ENCODE measurements at places on chromosomes 3 and 15.

DNA sequence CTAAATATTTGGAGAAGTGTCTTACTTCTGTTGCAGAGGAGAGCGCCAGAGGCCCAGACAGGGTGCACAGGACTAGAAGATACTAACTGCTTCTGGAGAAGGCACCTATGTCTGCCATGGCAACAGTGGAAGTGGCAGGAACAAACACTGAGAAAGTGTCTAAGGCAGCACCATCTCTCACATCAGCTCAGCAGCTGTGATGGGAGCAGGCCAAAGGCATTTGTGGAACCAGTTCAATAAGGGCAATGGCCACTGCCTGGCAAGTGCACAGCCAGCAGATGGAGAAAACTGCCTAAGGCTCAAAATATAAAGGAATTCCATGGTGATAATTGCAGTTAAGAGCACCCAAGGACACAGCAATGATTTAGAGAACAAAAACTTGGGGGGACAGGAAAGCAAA, 563.0 kb upstream of the CCDC54 start:
- DNase-seq: no peak

DNA sequence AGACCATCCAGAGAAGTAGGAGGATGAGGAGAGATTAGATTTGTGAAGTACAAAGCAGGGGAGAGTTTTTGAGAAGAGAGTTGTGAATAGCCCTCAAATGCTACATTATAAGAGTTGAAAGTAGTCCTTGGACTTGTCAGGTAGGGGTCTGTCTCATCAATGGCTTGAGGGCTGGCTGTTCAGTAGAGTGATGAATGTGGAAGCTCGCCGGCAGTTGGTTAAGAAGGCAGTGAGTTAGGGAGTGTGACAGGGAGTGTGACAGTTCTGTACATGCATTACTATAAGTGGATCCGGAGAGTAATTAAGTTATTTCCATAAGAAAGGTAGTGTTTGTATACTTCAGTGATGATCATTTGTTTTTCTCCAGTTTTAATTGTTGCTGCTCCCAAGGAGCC, 32.5 kb downstream of the SLMAP start:
- DNase-seq: no peak

DNA sequence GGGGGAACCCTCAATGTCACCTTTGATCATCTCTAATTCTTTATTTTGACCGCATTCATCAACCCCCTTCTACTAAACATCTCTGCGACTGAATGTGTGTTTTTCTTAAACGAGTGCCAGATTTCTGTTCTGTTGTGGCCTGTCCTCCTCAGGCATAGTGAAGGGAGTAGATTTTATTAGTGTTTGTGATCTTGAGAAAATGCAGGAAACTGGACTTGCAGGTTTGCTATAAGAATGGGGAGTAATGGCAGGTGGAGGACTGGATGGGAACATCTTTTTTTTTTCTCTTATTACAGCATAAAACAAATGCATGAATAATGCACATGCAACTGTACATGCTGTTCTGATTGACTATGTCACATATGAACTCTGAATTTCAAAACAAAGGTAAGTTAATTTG, 59.3 kb downstream of the ADAMTSL3 start:
- no peak for DNase-seq

DNA sequence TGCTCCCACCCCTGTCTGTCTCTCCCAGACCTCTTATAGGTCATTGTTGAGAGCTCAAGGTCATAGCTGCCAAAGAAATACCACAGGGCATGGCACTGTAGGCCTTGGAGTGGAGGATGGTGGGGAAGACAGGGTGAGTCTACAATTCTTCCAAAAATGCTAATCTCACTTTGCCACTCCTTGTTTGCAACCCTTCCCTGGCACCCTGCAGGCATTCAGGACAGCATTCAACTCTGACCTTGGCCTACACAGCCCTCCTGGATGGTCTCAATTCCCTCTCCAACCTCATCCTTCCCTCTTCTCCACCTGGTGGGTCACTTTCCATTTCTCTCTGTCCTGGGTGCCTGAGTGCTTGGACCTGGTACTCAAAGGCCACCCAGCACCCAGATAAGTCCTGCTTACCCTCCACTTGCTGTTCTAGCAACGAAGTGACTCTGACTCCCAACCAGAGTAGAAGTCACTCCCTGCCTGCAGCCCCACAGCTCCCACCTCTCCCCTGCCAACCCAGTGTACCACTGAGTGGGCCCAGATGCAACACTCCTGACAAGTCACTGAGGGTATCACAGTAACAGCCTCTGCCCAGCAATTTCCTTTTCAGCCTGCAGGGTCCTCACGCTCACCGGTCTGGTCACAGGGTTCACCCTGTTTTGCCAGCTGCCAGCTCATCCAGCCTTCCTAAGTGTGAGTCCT, 36.6 kb downstream of the AMOTL2 start:
- DNase-seq: no peak

DNA sequence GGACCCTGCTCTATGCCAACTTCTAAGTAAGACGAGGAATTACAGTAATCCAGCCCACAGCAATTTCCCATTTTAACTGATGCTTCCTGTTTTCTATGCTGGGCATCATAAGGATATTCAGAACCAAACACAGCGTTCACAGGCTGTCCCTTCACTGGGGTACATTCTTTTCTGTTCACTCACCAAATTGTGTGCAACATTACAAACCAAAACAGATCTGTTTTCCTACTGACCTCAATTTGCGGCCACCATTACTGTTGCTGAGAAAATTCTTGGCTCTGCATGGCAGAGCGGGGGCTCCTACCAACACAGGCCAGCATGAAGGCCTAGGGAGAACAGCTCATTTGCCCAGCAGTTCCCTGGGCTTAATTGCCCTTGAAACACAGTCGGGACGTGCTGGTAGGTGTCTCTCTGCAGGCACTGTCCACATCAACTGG, 76.5 kb downstream of the MYO1E start:
- DNase-seq: no peak

DNA sequence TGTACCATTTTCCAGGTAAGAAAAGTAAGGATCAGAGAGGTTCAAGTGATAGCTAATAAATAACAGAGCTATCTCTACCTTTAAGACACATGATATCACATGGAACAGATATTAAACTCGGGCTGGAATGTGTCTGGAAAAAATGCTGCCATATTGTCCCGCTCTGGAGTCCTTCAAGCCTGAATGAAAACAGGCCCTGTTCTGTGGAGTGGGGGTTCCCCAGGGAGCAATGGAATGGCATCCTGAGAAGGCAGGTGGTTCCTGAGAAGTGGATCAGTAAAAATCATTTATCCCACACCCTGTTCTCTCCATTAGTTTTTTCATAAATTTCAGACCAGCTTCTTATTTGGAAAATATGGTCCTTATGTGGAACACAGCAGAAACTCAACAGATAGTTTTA, 57.3 kb upstream of the PRTG start:
- DNase-seq: no peak

GRCh38 chr3:46300461-46300789, 53.5 kb upstream of the CCR2 start:
- DNase-seq: no peak
